ENCODE measurements at places on chromosomes 11 and 22.

DNA sequence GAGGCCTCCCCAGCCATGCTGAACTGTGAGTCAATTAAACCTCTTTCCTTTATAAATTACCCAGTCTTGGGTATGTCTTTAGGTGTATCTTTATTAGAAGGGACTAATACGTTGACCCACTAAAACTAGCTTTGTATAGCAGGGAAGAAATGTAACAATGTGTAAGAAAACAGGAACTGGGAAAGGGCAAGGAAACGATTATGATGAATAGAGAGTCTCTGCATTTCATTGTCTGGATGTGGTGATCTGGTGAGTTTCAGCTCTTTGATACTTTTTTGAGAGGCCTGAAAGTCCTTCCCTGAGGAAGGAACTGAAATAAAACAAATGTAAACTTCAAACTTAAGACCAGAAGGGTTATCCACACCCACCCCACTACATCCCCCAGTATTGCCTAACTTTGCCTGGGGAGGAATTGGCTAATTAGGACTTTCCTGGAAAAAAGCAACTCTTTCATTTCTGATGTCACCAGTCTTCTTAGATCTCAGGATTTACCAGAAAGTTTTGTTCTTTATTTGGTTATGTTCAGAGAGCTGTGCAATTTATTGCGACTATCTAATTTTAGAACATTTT is 119.0 kb downstream of the LDLRAD3 start:
- DNase-seq: no peak

- no peak for DNase-seq
Measured at GRCh38 chr11:70358753-70359152, 39.6 kb upstream of the CTTN start.

- DNase-seq: no peak
Measured at GRCh38 chr11:124878759-124879492, 13.7 kb downstream of the ROBO3 start.

DNA sequence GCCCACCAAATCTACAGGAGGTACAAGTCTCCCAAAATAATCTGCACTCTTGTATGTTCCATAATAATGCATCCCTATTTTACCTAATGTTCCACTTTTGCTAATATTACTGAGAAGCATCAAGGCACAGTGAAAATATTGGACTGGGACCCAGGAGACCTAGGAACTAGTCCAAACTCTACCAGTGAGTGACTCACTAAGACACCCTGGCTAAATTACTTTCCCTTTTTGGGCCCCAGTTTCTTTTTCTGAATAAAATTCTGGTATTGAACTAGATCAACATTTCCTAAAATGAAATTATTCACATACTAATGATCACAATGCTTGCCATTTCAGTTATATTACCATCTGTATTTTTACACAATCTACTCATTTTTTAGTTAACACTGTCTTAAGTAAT is 19.6 kb downstream of the THAP12 start:
- no peak for DNase-seq

DNA sequence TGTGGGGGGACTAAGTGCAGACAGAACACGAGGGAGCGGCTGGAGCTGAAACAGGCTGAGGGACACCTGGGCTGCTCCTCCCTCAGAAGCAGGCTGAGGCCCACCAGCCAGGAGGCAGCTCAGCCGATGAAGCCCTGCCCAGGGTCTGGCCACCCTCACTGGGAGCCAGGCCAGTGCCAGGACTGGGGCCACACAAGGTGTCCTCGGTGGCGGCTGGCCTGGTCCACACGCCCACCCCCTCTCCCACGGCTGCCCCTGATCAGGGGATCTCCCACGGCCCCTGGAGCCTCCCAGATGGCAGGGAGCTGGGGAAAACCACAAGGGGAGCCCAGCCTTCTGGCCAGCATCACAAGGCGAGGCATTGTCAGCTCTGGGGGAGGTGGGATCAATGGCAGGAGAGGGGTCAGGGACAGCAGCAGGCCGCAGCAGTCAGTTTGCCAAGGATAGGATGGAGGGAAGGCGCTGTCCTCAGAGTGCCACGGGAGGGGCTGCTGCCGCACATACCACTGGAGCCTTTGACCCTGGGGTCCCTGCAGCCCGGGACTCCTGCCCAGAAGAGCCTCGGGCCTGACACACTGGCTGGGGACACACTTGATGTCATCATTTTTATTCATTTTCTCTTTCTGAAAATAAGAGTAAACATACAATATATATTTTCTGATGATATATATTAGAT is 11.7 kb upstream of the RASL10A start:
- no peak for DNase-seq

- no peak for DNase-seq
Measured at GRCh38 chr11:89443361-89444322, 47.5 kb downstream of the NOX4 start.

DNA sequence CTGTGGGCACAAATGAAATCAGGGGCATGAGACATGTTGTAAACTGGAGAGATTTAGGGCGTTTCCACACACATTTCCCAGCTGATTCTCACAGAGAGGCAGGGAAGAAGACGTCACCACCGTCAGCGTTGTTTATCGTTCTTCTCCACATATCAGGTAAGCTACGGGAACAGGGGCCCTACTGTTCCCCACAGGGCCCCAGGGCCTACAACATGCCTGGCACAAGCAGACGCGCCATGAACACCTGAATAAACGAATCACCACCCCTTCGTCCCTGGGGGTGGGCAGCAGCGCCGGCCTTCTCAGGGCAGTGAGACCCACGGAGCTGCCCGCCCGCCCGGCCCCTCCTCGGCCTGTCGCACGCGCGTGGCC is 342 bp downstream of the EFCAB6 start:
- no peak for DNase-seq

DNA sequence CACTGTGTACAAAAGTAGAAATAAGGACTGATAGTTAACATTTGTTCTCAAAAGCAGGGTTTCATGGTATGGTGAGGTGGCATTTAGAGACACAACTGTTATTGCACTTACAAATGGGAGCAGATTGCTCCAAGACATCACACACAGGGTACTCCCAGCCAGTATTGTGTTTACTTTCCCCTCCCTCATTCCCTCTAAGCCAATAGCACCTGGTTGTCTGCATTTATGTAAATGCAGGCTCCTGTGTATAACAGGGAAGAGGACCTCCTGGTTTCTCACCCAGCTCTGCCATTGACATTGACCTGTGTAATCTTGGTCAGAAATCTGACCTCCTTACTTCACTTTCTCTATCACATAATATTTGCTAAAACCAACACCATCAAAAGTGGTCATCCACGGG is 154.4 kb downstream of the NAV2 start:
- DNase-seq: no peak

DNA sequence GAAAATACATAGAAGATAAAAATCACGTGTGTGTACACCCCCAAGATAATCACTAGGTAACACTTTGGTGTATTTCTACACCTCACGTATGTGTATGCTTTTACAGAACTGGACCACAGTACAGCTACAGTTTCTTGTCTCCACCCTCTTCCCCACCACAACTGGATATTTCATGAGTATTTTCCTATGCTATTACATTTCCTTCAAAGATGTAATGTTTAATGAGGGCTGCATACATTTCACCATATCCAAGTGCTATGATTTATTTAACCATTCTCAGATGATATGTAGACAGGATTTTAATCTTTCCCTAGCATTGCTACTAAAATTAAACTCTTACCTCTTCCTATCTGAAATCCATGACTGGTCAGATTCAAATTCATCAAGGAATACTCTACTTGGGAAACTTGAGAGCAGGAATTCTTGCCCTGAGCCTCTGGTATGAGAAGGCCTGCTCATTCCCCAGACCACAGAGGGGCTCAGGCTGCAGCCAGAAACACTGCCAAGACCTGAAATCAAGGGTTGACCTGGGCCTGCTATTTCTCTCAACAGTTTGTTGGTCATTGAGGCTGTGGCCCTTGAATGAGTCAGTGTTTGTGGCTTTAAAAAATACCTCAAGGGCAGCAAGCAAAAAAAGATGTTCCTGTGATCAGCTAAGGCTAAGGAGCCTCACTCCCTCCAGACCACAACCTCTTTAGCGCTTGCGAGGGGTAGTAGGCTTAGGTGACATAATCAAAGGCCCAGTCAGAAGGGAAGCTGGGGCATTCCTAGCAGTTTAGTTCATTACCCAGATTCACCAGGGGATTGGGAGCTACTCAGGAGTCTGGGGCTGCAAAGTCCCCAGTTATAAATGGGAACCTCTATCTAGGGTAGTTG is 55.5 kb downstream of the ABTB2 start:
- DNase-seq: no peak

GRCh38 chr11:26264266-26264665 is 67.7 kb upstream of the ANO3 start:
- DNase-seq: no peak

DNA sequence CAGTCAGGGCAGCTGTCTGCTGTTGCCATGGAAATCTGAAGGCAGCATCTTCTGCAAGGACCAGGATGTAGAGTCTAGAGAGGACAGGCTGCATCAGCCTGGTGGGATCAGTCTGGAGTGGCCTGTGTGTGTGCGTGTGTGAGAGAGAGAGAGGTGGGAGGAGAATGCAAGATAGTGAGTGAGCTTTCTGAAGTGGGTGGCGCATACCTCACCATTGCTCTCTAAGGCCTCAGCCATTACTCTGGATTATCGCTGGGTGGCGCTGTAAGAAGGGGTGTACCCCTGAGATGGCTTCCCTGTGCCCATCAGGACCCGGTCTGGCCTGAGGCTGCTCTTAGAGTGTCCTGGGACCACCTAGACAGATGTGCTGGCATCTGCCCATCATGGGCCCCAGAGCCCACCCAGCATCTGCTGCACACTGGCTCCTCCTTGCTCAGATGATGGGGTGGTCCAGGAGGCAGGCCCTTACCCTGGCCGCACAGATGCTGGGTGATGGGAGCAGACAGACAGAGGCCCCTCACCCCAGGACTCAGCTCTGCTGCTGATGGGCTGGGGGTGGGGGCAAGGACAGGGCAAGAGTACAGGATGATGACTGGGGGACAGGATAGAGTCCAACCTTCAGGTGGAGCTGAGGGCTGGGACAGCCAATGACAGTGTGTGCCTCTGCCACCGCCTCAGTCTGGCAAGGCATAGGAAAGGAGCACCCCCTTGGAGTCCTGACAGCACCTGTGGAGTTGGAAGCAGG is 25.7 kb upstream of the TUB start:
- DNase-seq: no peak

DNA sequence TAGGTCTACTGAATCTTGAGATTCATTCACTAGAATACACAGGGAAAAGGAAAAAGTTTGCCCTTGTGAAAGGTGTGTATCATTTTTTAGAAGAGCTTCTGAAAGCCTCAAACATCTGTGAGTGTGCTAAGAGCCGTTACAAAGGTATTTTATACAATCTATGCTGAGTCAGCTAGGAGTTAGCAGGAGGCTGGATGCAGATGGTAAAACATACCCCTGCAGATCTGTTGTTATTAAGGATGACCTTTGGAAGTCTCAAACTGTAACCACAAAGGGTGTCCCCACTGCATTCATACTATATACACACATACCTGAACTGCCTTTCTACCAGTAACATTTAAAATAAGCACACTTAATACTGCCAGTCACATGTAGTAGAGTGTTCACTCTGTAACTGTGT is 8.4 kb upstream of the C11orf91 start:
- DNase-seq: no peak

GRCh38 chr11:114889594-114890011 is 211.3 kb downstream of the NXPE2 start:
- DNase-seq: no peak

- DNase-seq: no peak
Measured at GRCh38 chr11:70530010-70530409, 131.7 kb downstream of the CTTN start.

GRCh38 chr22:24137595-24137994 is 43.7 kb upstream of the SUSD2 start:
- no peak for DNase-seq

- no peak for DNase-seq
Measured at GRCh38 chr11:119210050-119210449, 3.9 kb downstream of the CBL start.

- DNase-seq: no peak
Measured at GRCh38 chr11:120465921-120466534, 45.5 kb upstream of the GRIK4 start.

DNA sequence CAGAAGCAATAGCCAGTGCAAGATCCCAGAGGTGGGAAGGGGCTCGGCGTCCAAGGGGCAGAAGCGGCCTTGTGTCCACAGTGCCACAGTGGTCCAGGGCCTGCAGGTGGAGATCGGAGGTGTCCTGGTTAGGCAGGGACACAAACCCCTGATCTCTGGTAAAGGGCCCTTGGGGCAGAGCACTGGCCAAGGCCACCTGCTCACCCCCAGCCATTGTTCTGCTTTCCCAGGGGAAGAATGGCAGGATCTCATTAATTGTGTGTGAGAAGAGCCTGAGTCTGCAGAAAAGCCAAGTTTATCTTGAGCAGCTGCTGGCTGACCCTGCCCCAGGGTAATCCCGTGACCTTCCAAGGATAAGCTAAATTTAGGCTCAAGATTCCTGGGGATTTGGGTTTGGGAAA is 3.1 kb upstream of the CLDN5 start:
- no peak for DNase-seq

DNA sequence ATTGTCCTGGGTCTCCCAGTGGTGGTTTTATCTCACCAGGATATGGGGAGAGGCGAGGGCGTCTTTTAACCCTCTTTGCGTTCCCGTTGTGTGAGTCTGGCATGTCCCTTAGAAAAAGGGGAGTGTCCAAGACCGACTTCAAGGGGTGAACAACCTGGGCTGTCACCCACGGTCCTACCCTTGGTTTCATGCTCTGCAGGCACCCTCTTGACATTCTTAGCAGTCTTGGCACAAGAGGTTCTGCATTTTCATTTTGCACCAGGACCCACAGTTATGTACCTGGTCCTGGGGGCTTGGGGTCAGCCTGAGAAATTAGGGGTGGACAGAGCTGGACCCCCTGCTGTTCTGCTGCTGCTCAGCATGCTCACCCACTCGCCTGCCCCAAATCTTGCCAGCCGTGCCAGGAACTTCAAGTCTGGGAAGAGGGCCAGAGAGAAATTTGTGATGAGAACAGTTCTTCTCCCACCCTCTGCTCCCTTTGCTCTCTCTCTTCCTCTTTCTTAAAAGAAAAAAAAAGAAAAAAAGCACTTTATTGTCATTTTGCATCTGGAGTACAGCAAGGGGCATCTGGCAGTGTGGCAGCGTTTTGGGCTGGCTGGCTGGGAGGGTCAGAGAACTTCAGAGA is 471.2 kb downstream of the MIAT start:
- no peak for DNase-seq

- DNase-seq: no peak
Measured at GRCh38 chr11:117002639-117003299, 95.5 kb downstream of the SIK3 start.

- DNase-seq: no peak
Measured at GRCh38 chr11:119352857-119353260, 6.4 kb upstream of the MFRP start.

GRCh38 chr11:2599561-2600189 is 100.1 kb downstream of the KCNQ1OT1 start:
- no peak for DNase-seq
